ENCODE measurements at places on chromosomes 16 and 17.

DNA sequence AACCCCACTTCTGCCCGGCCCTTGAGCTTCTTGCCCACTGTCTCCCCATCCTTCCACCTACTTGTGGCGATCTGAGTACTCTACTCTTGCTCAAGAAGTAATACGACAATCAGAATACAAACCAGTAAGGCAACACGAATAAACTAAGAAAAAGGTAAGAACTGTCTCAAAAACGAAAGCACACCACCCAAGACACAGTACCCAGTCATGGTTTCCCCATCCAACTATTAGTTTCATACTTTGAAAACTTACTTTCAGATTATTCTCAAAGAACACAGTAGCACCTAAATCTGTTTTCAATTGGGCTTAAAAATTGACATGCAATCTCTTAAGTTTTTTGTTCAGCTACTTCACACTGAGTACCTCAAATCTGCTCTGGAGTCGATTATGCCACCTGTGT is 13.9 kb downstream of the GINS2 start:
- no peak for DNase-seq

GRCh38 chr17:82974136-82974952 is 105.1 kb upstream of the METRNL start:
- DNase-seq = no peak

DNA sequence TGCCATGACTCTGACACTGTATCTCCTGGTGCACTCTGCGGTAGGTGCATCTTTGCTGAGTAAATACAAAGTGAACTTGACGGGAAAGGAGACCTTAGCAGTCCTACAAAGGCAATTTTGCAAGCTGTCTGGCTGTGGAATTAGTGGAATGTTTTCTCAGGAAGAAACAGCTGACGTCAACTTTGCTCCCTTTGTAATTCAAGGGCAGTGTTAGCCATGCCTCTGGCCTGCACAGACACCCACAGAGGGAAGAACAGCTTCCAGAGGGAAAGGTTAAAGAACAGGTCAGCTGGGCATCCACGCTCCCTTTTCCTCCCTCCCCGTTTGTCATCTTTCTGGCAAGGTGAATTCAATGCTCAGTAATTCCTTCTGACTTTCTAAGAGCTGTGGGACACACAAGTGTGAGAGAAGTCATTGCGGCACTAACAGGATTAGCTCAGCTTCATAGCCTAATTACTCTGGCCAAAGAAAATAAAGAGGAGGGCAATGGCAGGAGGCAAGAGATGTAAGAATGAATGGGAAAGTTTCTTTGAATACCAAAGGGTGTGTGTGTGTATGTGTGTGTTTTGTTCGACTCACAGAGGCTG is 476.9 kb upstream of the GOT2 start:
- no peak for DNase-seq

GRCh38 chr17:7878234-7878633 is 10.4 kb upstream of the CHD3 start:
- DNase-seq = no peak

DNA sequence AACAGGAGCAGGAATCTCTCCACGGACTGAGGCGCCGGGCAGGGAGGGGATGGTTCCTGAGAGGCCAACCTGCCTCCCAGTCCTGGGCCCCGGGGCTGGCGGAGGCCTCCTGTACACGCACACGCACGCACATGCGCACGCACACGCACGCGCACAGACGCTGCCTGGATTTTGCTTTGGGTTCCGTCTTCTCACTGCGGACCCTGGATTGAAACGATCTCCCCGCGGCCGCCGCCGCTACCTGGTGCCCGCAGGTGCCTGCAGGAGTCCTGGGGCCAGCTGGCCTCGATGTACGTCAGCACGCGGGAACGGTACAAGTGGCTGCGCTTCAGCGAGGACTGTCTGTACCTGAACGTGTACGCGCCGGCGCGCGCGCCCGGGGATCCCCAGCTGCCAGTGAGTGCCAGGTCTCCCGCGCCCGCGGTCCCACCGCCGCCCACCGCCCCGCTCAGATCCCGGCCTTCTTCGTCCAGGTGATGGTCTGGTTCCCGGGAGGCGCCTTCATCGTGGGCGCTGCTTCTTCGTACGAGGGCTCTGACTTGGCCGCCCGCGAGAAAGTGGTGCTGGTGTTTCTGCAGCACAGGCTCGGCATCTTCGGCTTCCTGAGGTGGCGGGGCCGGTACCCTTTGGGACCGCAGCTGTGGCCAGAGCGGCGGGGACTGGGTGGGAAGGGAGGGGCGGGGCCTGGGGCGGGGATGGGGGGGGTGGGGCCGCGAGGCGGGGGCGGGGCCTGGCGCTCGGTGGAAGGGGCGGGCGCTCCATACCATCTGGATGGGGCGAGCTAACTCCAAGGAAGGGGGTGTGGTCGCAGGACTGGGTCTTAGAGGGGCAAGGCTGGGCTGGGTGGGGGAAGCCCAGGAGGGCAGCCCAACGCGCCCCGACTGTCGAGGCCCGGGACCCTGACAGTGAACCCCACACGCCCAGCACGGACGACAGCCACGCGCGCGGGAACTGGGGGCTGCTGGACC is 12.3 kb downstream of the CES4A start:
- peak; percentile 21 for DNase-seq

All from NCI-H774 (cell line).